ENCODE measurements at places on chromosomes 3 and 15.

- no peak for DNase-seq
Measured at GRCh38 chr3:120749843-120750242, 7.3 kb downstream of the GTF2E1 start.

- DNase-seq: no peak
Measured at GRCh38 chr3:140288595-140288994, 353.6 kb downstream of the CLSTN2 start.

GRCh38 chr15:70855764-70856163, 1.8 kb upstream of the LARP6 start:
- DNase-seq: no peak

- DNase-seq: no peak
Measured at GRCh38 chr3:122099255-122099654, 44.1 kb downstream of the CD86 start.

- no peak for DNase-seq
Measured at GRCh38 chr3:33577588-33577987, 137.4 kb upstream of the UBP1 start.
